Activated CD8-positive, alpha-beta memory T cell treated with anti-CD3 and anti-CD28 coated beads, Interleukin-2, amount 50 U/mL, for 4 hours (primary cell): ENCODE measurements at places on chromosomes 2 and 18.

GRCh38 chr18:13412901-13413300, 194.3 kb downstream of the LDLRAD4 start:
- no peak for DNase-seq

- no peak for DNase-seq
These were observed 264.6 kb upstream of the STON1 start for GRCh38 chr2:48265169-48266030.

DNA sequence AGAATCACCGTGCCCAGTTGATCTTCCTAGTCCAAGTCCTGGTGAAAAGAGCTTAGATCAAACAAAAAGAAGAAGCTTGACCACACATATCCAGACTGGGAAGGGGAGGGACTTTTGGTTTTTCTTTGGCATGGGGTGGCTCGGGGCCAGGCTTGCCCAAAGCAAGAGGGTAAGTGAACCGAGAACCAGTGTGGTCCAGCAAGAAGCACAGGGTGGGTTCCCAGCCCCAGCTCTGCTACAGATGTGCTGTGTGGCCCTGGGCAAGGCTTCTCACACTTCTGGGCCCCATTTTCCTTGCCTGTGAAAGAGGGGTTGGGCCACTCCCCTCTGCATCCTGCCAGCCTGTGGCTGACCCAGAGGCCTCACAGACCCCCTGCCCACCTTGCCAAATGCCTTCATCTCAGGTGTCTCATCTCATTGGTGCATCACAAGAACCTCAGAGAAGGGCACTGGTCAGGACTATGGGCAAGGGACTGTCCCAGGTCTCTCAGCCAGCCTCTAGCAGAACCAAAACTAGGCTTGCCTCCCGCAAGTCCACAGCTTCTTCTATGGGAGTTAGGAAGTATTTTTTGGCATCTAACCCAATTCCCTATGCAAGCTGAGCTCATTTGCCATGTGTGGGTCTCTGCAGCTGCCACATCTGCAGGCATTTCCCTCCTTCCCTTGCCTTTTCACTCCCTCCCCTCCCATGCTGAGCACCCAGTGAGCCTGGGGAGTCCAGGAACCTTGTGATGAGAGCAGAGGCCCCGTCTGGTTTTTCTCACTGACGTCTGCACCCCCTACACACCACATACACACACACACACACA, 6.9 kb downstream of the ATP6V1B1 start:
- no peak for DNase-seq

GRCh38 chr2:121211689-121212151, 73.3 kb downstream of the TFCP2L1 start:
- DNase-seq = no peak

DNA sequence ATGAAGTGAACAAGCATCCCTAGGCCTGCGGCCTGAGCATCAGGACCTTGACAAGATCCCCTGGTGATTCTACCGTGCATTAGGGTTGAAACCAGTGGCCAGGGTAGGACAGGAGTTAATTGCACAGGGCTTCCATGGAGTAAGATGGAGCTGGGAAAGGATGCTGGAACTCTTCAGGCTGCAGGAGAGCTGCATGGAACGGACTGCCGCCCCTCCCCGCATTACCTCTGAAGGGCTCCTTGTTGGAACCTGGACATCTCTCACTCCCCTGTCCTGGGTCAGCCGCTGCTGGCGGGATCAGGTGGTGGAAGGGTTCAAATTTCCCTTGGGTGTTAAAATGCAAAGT, 156.6 kb upstream of the ID2 start:
- no peak for DNase-seq

GRCh38 chr2:168601741-168602140, 145.7 kb downstream of the CERS6 start:
- no peak for DNase-seq

- no peak for DNase-seq
These were observed 183.5 kb downstream of the CBLN2 start for GRCh38 chr18:72360634-72361033.

- no peak for DNase-seq
These were observed 145.4 kb upstream of the PIK3C3 start for GRCh38 chr18:41809652-41810051.

DNA sequence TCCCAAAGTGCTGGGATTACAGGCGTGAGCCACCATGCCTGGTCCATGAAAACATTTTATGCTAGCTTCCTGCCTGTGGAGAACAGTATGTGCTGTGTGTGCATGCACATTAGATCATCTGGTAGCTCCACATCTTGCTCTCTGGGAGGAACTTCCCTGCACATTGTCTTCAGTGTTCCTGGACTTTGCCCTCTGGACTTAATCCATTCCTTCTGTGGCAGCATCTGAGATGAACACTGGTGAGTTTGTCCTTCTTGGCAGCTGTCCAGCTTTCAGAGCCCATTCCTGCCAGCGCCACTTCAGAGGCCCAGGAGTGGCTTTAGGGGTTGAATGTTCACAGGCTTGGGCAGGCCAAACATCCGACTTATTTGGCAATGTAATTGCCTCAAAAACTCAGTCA, 65.2 kb downstream of the POU3F3 start:
- no peak for DNase-seq

DNA sequence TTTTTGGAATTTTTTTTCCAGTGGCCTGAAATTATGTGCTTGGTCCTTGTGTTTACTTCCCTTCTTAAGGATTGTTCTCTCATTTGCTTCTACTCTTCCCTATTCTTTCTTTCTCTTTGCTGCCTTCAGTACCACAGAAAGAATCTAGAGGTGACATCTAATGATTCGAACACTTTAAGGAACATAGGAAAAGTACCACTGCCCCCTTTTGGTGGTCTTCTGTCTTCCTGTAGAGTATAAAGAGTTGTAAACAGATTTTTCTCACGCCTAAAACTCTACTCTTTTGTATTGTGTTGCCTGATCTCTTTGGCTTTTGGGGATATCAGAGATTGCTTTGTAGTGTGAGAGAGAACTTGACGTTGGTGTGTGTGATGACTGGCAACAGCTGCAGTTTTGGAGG, 7.0 kb upstream of the SCTR start:
- no peak for DNase-seq

DNA sequence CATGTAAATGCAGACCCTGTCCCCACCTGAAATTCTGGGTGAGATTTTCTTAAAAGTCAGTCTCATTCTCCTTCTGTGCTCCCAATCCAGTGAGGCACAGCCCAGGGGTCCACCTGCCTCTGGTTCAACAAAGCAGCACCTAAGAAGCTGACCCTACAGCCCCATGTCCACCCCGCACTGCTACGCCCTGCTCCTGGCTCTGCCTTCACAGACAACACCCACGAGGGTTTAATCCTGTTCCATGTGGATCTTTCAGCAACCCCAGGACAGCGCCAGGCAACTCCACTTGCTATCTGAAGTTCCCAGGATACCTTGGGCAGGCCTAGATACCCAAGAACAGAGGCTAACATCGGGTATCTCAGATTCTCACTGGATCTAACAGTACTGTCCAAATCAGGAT, 44.9 kb downstream of the HDLBP start:
- no peak for DNase-seq
